ENCODE measurements at places on chromosomes 5 and 9.

- no peak for DNase-seq
Measured at GRCh38 chr5:166293892-166294291, 1997.6 kb upstream of the WWC1 start.

DNA sequence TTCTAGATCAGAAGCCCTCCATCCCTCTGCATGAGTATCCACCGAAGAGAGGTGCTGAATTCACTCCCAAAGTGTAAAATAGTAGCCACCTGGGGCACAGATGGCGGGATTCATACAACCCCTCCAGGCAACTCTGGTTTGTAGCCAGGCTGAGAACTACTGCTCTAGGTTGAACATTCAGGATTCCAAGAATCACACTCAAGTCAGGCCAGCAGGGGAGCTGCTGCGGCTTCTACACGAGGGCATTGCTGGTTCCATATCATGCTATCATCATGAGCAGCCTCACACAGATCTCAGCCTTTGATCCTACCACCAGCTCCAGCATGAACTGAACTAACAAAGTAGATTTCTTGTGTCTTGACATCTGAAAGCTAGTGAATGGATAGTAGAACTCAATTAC, 367.9 kb downstream of the DIRAS2 start:
- DNase-seq = no peak

DNA sequence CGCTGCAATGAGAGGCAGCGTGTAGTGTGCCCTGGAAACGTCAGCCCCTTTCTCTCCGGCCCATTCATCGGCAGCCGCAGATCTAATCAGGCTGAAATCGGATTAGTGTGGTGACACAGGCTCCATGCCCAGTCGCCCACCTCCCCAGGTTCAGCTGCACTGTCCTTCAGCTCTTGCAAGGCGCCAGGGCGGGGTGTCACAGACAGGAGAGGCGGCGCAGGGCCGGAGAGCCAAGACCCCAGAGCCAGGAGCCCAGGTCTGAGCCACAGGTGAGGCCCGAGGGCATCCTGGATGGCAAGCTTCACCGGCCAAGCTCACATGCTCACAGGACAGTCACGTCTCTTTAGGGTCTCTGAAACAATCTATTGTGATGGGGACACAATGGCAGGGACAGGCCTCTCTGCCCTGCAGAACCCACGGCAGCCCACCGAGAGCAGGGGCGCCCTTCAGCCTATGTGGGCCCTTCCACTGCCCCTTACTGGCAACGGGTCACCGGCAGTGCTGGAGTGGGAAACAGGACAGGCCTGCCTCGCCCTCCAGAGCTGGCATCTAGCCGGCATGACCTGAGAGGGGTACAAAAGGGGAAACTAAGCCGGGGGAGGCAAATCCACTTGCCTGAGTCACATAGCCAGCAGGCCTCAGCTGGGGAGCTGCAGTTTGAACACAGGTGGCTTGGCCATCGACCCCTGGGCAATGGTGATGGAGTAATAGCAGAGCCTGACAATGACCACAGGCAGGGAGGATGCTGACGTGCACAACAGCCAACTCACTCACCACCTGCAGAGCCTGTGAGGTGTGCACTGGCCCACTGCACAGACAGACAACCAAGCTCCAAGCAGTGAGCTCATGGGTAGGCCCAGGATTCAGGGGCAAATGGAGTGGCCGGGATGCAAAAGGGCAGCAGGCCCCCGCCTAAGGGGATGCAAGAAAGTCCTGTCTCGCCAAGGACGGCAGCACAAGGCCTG, 48.1 kb downstream of the VAV2 start:
- no peak for DNase-seq

- no peak for DNase-seq
Measured at GRCh38 chr9:101148344-101148743, 119.8 kb downstream of the PLPPR1 start.

DNA sequence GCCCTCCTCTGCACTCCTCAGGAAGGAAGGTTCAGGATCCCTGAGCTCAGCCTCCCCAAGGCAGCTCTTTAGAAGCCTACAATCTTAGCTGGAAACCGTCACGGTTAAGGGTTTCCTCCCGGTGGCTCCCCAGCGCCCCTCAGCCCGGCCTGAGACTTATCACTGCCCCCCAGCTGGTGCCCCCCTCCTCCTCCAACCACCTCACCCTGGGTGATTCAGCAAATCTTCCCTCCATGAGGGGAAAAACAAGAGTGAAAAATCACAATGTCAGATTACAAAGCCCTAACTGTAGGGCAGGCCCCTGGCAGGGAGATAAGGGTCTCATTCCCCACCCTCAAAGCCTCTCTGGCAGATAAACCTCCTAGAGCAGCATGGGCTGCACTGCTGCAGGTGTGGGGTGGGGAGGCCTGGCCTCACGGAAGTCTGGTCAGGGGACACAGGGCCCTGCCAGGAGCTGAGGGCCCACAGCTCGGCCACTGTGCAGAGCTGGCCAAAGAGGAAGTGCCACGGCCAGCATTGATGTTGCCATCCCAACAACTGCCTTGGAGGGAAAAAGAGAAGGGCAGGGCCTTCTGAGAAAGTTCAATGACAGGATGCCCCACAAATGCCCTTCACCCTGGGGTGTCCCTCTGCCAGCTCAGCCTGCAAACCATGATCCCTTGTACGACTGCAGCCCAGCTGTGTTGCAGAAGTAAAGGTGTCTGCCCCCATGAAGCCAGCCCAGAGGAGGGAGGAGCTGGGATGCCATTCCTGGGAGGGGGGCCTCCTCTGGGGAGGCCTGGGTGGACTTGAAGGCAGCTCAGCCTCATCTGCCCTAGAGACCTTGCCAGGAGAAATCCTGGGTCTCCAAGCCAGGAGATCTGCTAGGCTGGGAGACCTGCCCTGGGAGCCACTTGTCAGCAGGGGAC, 25.9 kb downstream of the GFI1B start:
- DNase-seq = peak; percentile 50

- DNase-seq = no peak
Measured at GRCh38 chr5:179454356-179454755, 96.0 kb upstream of the RUFY1 start.

- DNase-seq = no peak
Measured at GRCh38 chr5:79002374-79002773, 17.3 kb upstream of the ARSB start.

GRCh38 chr5:160269017-160269416, 39.7 kb downstream of the FABP6 start:
- peak; percentile 91 for DNase-seq

- no peak for DNase-seq
Measured at GRCh38 chr5:65120371-65120967, 351.7 kb downstream of the CWC27 start.

- no peak for DNase-seq
Measured at GRCh38 chr5:51651476-51651875, 268.2 kb downstream of the ISL1 start.

- DNase-seq = no peak
Measured at GRCh38 chr5:59830536-59831200, 62.9 kb downstream of the PDE4D start.

DNA sequence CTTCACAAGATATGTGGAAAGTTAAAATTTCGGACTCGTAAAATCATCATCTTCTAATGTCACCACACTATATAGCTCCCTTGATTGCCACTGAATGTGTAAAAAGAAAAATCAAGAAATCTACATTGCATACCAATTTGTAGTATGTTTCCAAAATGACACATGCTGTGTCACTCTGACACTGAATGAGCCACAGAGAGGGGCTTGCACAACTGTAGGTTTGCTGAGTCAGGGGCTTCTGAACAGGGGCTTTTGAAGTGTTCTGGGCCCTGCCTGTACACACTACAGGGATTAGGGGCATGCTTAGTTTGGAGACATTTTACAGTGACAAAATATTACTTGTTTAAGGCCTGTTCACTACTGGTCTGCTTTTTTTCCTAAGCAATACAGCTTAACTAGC, 234.4 kb upstream of the GRAMD2B start:
- DNase-seq = no peak

GRCh38 chr5:127863610-127864395, 160.6 kb downstream of the CCDC192 start:
- no peak for DNase-seq
